ENCODE measurements at places on chromosomes 13 and 19. TPM values are rescaled to one million over a fixed set of nuclear protein-coding genes. Genes with fewer than 3 reads are reported as not detected.

EVI5L gene
- 26.1 TPM for total RNA-seq

C5AR2 gene
- 1.0 TPM for total RNA-seq

SYT5 gene
- total RNA-seq = 16.4 TPM

IQCN gene
- 3.1 TPM for total RNA-seq

DOHH gene
- total RNA-seq = 12.1 TPM

PDX1 gene
- total RNA-seq = not detected

PEX11G gene
- 2.3 TPM for total RNA-seq

C19orf67 gene
- not detected for total RNA-seq

KLK6 gene
- total RNA-seq = not detected

CEACAM20 gene
- total RNA-seq = not detected

SPINT2 gene
- total RNA-seq = 64.4 TPM

ZNF571 gene
- total RNA-seq = 31.7 TPM

WDR87 gene
- total RNA-seq = not detected

CYP2B6 gene
- not detected for total RNA-seq

ZNF587 gene
- total RNA-seq = 65.3 TPM

INAFM1 gene
- 4.4 TPM for total RNA-seq

TMIGD2 gene
- 0.49 TPM for total RNA-seq

FGF21 gene
- total RNA-seq = not detected

ZSCAN4 gene
- total RNA-seq = not detected

LILRA1 gene
- total RNA-seq = 0.22 TPM

ADGRE1 gene
- total RNA-seq = 2.1 TPM

OR7D2 gene
- not detected for total RNA-seq

CEACAM6 gene
- 20.6 TPM for total RNA-seq

Data from camera-type eye (tissue), 1 donor.